ENCODE measurements at places on chromosomes 7 and 10.

GRCh38 chr10:64537928-64538327, 1016.7 kb downstream of the REEP3 start:
- no peak for DNase-seq

DNA sequence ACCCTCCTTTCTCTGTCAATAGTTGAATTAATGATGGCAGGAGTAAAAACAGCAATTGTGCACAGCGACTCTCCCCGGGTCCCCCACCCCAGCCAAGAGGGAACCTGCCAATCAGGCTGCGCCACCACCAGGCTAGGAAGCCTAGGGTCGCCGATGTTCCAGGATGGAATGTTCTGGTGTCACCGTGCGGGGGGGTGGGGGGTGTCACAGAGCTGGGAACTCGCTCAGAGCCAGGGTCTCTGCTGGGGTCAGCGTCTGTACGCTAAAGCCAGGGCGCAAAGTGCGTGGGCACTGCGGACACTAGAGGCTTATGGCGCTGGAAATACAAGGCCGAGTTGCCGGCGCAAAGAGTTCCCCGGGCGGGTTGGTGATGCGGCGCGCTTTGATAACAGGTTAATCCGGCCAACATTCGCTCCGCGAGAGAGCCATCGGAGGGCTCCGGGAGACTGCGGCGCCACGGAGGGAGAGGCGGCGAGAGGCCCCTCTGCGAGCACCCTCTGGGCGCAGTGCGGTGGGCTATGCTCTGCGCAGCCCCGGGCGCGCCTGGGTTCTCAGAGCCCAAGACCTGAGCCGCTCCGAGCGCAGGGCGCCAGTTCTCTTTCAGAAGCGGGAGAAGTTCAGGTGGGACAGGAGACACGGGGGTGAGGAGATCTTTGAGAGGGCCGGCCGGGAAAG, 192.3 kb downstream of the EMX2 start:
- DNase-seq = no peak

GRCh38 chr10:124019886-124020797, 73.3 kb downstream of the CHST15 start:
- no peak for DNase-seq

DNA sequence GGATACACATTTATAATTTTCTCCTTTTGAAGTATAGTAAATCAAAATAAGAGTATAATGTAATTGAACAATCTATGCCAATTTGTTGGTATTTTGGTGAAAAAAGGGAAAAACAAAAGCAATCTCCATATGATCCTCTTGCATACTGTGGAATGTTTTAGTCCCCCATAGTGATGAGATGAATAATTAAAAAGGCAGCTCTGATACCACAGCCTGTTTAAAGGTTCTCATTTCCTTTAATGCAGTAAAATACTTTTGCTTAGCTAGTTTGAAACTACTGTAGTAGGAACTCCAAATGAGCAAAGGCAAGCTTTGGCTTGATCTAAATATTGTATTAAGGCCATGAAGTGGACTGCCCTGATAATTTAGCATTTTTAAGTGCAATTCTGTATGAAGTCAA, 77.6 kb downstream of the VTI1A start:
- no peak for DNase-seq

All from T1000 (cell line).